ENCODE measurements at places on chromosomes 6 and 20.

GRCh38 chr6:1609648-1610496, at the start of gene FOXC1:
Gene FOXC1 (plus strand): TSS chr6:1609915. CDS start chr6:1610446, 531 bp downstream.
- peaks cover 57% of the 10 kb centered on the region for H3K4me1 ChIP-seq
- H3K4me3 ChIP-seq = peak within 1 kb of the TSS; percentile 70
- H3K36me3 ChIP-seq = peaks cover 4% of the 10 kb centered on the region
- no peak for DNase-seq

DNA sequence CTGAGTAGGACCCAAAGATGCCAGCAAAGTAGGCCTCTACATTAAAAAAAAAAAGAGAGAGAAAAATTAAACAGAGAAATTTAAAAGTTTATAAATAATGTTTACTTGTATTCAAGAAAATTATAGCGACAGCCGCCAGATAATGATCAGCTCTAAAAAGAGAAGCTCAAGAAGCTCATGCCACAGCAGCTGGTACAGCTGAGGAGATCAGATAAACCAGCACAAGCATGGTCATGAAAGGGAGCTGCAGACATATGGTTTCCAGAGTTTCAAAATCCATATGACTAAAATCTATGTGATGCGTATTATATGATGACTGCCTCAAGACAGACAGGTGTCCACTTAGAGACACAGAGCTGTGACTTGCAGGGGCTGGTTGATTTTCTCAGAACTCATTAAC, 13.6 kb upstream of the HLA-C start:
- no peak overlapping the region for H3K4me3 ChIP-seq
- no peaks in the 10 kb centered on the region for H3K36me3 ChIP-seq
- H3K4me1 ChIP-seq = peaks cover 7% of the 10 kb centered on the region
- DNase-seq = no peak

GRCh38 chr20:37943501-37944455, 40.9 kb downstream of the VSTM2L start:
- no peak for DNase-seq
- no peaks in the 10 kb centered on the region for H3K4me1 ChIP-seq
- no peaks in the 10 kb centered on the region for H3K36me3 ChIP-seq
- H3K27ac ChIP-seq = no peak overlapping the region
- no peaks in the 10 kb centered on the region for H3K27me3 ChIP-seq
- no peak overlapping the region for H3K4me3 ChIP-seq

- H3K36me3 ChIP-seq = peaks cover 16% of the 10 kb centered on the region
- peak overlapping the region; percentile 83 for H3K27ac ChIP-seq
- peak; percentile 78 for DNase-seq
- peak overlapping the region; percentile 40 for H3K4me3 ChIP-seq
Observed at GRCh38 chr20:62159839-62160238, 16.3 kb downstream of the SS18L1 start.

GRCh38 chr20:63700199-63701050, 4.0 kb downstream of the TNFRSF6B start:
- no peaks in the 10 kb centered on the region for H3K27me3 ChIP-seq
- DNase-seq = no peak
- no peak overlapping the region for H3K27ac ChIP-seq
- no peak overlapping the region for H3K4me3 ChIP-seq
- H3K36me3 ChIP-seq = peaks cover 9% of the 10 kb centered on the region

DNA sequence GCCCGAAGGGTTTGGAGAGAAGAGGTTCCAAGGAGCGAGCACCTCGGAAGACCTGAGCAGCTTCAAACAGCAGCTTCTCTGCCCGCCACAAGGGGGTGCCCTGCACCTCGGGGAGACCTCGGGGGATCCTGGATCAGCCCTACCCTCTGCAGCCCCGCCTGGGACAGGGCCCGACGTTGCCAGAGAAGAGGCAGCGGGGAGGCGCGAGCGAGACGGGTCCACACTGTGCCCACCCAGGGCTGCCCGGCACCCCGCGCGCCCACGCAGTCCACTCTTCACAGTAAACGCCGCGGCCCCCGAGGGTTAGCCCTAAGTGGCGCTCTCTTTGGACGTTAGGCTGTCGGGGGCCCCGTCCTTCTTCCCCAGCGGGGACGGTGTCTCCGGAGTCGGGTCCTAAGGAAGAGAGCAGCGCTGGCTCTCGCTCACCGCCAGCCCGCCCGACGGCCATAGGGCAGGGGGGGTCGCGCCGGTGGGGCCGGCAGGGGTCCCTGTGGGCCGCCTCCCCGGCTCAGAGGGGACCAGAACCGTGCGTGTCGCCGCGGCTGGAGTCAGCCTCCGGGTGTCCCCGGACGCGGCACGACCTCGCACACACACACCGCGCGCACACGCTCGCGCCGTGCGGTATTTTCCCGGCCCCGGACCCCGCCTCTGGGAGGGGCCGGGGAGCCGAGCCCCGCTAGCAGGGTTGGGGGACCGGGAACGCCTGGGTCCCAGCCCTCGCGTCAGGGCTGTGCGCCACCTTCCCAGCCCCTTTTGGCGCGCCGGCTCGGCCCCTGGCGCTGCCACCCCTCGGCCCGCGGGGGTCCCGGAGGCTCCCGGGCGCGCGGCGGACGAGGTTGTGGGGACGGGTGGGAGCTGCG, 929 bp downstream of the CDH22 start:
- peaks cover 6% of the 10 kb centered on the region for H3K4me1 ChIP-seq
- peak; percentile 75 for DNase-seq
- no peaks in the 10 kb centered on the region for H3K36me3 ChIP-seq
- peak overlapping the region; percentile 35 for H3K4me3 ChIP-seq
- H3K27ac ChIP-seq = no peak overlapping the region
- H3K27me3 ChIP-seq = peaks cover 71% of the 10 kb centered on the region

DNA sequence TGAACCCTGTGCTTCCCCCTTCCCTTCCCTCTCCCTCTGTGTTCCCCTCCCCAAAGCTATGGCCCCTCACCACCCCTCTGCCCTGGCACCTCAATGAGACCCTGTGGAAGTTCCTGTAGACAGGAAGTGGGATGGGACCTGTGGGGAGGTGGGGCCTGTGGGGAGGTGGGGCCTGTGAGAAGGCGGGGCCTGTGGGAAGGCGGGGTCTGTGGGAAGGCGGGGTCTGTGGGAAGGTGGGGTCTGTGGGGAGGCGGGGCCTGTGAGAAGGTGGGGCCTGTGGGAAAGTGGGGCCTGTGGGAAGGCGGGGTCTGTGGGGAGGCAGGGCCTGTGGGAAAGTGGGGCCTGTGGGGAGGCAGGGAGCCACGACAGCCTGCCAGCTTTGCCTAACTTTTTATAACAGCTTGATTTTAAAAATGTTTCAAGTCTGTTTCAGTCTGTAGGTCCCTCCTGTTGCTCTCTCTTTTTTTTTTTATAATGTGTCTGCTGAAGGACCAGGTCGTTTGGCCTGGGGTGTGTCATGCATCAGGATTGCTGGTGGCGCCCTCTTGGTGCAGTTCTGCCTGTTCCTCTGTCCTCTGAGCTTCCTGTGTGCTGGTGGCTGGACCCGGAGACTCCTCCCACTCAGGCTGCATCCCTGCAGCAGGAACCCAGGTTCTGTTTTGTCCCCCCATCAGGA, 70.5 kb upstream of the SLCO4A1 start:
- peaks cover 22% of the 10 kb centered on the region for H3K27me3 ChIP-seq
- no peaks in the 10 kb centered on the region for H3K36me3 ChIP-seq
- DNase-seq = peak; percentile 20
- peaks cover 3% of the 10 kb centered on the region for H3K4me1 ChIP-seq
- H3K4me3 ChIP-seq = no peak overlapping the region
- H3K27ac ChIP-seq = no peak overlapping the region

DNA sequence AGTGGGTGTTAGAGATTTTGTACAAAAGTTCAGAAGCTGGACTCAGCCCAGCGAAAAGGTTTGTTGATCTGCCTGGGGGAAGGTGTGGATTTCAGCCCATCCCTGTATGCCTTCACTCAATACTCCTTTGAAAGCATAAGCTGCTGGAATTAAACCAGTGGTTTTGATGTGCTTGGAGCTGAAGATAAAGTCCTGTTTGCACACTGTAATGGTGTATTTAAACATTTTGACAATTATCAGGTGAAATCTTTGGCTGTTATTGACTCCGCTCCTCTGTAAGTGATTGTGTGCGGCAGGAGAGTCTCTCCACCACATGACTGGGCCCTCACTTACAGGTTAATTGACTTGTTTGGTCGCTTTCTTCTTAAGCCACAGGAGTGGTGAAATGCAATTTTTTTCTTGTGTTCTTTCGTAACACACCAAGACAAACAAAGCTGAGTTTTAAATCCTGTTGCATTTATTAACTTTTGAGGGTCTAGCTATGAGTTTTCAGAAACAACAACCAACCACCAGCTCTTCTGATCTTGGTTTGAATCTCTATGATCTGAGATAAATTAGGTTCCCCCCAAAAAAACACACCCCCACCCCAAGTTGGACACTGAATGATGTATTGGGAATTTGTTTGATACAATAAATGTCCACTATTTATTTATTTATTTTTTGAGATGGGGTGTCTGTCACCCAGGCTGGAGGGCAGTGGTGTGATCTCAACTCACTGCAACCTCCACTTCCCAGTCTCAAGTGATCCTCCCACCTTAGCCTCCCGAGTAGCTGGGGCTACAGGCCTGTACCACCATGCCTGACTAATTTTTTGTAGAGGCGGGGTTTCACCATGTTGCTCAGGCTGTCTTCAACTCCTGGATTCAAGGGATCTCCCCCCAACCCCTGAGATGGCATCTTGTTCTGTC, 46.3 kb upstream of the NCOA3 start:
- H3K36me3 ChIP-seq = no peaks in the 10 kb centered on the region
- H3K4me1 ChIP-seq = peaks cover 56% of the 10 kb centered on the region
- no peak overlapping the region for H3K4me3 ChIP-seq
- DNase-seq = no peak

DNA sequence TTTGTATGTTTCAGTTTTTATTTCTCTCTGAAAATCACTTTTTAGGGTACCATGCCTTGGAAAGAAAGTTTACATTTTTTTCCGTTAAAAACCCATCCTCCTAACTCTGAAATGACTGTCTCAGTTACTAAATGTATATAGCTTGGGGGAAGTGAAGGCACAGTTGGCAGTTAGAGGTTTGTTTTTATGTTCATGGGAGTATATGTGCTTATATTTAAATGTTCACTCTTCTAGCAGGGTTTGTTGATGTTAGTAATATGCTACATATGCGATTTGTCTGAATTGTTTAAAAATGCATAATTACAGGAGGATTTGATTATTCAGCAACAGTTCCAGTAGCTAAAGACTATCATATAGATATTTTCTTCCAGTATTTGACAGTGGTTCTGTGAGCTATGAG, 31.1 kb downstream of the CDKAL1 start:
- H3K36me3 ChIP-seq = peaks cover 10% of the 10 kb centered on the region
- H3K4me1 ChIP-seq = peaks cover 13% of the 10 kb centered on the region
- H3K4me3 ChIP-seq = no peak overlapping the region
- H3K27me3 ChIP-seq = no peaks in the 10 kb centered on the region
- DNase-seq = no peak

DNA sequence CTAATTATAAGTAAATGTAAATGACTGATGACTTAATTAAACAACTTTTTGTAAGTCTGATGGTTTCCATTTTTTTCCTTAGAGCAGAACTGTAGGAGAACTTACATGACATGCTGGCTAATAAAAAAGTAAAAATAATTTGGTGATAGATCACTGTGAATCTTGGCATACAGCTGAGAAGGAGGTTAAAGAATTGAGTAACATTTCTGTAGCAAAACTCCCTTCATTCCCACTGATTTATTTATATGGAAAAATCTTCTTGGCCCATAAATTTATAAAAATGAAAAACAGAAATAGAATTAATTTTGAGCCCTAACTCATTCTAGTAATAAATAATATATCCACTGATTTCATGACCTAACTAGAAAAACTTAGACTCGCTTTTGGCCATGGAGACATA, 48.1 kb downstream of the SLC22A3 start:
- H3K27me3 ChIP-seq = peaks cover 16% of the 10 kb centered on the region
- no peak for DNase-seq
- no peaks in the 10 kb centered on the region for H3K36me3 ChIP-seq
- H3K4me1 ChIP-seq = peaks cover 13% of the 10 kb centered on the region
- H3K4me3 ChIP-seq = no peak overlapping the region
- H3K27ac ChIP-seq = no peak overlapping the region

- DNase-seq = no peak
- no peak overlapping the region for H3K27ac ChIP-seq
- H3K36me3 ChIP-seq = no peaks in the 10 kb centered on the region
- no peaks in the 10 kb centered on the region for H3K4me1 ChIP-seq
Observed at GRCh38 chr6:122663981-122664380, 53.8 kb downstream of the PKIB start.

GRCh38 chr20:43385914-43386313, 71.8 kb upstream of the SRSF6 start:
- H3K27ac ChIP-seq = no peak overlapping the region
- H3K4me3 ChIP-seq = no peak overlapping the region
- DNase-seq = no peak
- H3K27me3 ChIP-seq = peaks cover 16% of the 10 kb centered on the region
- no peaks in the 10 kb centered on the region for H3K36me3 ChIP-seq

GRCh38 chr6:156563714-156564113, 213.5 kb upstream of the ARID1B start:
- H3K4me1 ChIP-seq = peaks cover 6% of the 10 kb centered on the region
- DNase-seq = no peak
- no peak overlapping the region for H3K27ac ChIP-seq
- no peaks in the 10 kb centered on the region for H3K36me3 ChIP-seq
- H3K27me3 ChIP-seq = peaks cover 9% of the 10 kb centered on the region

DNA sequence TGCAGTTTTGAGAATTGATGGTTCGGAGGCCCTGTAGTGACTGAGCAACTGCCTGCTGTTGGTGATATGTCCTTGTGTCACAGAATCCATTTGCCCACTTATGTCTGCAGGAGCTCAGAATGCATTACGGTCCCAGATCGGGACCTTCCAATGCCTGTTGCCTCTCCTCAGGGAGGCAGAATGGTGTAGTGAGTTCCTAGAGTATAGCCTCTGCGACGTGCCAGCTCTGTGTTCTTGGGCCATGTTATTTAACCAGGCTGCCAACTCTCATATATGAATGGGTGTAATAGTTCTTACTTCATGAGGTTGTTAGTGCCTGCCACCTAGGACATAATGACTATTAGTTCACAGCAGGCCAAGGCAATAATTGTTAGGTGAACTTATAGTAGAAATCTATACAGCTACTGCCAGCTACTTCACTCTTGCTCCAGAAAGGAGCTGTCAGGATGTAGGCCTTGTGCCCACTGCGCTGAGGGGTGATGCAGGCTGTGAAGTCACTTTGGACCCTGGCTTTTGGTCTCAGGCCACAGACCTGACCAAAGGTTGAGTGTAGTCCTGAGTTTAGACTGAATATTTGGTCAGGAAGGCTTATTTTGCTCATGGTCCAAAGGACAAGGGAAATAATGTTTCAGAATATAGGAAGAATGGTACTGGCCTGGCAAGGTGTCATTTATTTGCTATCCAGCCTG, 82.1 kb downstream of the ASXL1 start:
- H3K27me3 ChIP-seq = no peaks in the 10 kb centered on the region
- H3K4me1 ChIP-seq = peaks cover 49% of the 10 kb centered on the region
- no peak overlapping the region for H3K4me3 ChIP-seq
- no peak for DNase-seq
- no peak overlapping the region for H3K27ac ChIP-seq

Data from activated naive CD8-positive, alpha-beta T cell treated with anti-CD3 and anti-CD28 coated beads, Interleukin-2, amount 50 U/mL, for 24 hours (primary cell).